Cardiac muscle cell (in vitro differentiated cells and primary cell): ENCODE measurements at places on chromosomes 6 and 20. TPM values are rescaled to one million over a fixed set of nuclear protein-coding genes. Genes with fewer than 3 reads are reported as not detected.
A peak's percentile ranks its signal among the peaks of the same experiment; 100 is the strongest.

GRCh38 chr6:165556116-165556843 lies 106.8 kb downstream of the PDE10A start:
- peak; percentile 66 for DNase-seq

Gene DBNDD2
- 85.4 and 89.3 TPM in 2 replicates for polyA plus RNA-seq

DNA sequence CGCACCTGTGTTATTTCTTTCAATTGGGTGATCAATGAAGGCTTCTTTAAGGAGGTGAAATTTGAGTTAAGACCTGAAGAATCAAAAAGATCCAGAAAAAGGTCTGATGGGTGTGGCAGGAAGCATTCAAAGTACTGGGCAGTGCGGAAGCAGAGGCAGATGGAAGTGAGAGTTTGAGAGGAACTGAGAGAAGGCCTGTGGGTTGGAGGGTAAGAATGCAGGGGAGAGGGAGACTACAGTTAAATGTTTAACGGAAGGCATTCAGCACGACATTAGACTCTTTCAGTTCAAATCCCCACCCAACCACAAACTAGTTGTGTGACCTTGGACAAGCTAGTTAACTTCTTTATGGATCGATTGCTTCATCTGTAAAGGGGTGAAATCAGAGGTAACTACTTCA lies 50.5 kb upstream of the GCM1 start:
- no peak for DNase-seq

DNA sequence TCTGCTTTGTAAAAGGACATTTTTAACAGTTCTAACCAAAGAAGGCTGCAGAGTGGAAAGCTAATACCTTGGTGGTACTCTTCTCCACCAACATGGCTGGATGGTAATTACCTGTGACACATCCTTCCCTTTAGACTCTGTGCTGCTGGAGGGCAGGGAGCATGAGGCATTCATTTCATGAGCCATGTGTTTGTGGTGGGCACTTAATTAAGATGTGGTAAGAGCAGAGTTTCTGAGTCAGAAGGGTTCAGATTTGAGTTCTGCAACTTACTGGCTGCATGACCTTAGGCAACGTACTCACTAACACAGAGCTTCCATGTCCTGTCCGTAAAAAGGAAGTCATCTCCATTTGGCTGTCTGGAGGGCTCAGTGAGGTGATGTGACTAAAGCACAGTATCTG lies 9.1 kb upstream of the ZNF133 start:
- no peak for DNase-seq

DNA sequence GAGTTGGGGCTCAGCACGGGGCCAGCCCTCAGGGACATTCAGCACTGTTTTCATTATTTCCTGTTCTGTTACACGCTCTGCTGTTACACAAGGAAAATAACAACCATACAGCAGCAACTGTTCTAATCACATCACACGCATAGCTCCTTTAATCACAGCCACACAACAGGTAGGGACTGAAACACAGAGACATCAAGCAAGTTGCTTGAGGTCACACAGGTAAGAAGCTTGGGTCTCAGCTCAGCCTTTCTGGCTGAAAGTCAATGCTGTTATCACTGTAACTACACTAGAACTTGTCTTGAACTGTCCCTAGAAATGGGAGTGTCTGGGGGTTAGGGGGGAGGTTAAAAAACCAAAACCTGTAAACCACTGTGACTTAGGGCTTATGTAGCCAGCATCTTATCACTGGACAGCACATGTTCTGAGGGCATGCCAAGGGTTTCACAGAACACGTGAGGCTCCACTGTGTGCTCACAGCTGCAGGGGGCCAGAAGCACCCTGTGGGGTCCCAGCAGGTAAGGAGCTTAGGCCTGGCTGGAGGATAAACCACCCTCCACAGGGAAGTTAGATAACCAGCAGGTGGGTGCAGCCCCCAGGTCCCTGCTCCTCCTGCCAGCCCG lies 146.0 kb downstream of the EYA2 start:
- no peak for DNase-seq

DNA sequence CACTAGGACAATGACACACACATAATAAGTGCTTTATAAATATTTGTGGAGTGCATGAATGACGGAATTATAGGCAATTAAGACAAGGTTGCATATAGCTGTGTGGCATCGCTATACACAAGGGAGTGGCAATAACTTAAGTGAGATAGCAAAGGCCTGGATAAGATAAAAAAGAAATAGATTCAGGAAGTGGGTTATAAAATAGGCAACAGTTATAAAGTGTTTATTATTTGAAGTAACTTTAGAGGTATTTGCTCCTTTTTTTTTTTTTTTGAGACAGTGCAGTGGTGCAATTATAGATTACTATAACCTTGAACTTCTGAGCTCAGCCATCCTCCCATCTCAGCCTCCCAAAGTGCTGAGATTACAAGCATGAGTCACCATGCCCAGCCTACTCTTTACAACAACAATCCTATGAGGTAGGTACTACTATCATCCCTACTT lies 75.9 kb upstream of the LOC128125822 start:
- DNase-seq: no peak
